ENCODE measurements at places on chromosomes 5 and 9. TPM values are rescaled to one million over a fixed set of nuclear protein-coding genes. Genes with fewer than 3 reads are reported as not detected.

DNA sequence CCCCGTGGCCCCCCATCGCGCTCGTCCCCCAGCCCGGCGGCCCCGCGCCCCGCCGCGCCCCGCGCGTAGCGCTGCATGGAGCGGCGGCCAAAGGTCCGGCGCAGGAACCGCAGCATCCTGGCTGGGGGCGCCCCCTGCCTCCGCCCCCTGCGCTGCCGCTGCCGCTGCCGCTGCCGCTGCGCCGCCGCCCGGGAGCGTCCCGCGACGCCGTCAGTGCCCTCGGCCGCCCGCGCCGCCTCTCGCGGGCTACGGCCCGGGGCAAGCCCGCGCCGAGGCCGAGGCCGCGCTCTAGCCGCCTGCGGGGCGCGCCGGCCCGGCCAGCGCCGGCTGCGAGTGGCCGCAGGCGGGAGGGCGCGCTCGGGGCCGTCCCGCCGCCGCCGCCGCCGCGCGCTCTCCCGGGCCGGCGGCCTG lies 523 bp downstream of the EPB41L4B start:
- peak; percentile 50 for DNase-seq

DNA sequence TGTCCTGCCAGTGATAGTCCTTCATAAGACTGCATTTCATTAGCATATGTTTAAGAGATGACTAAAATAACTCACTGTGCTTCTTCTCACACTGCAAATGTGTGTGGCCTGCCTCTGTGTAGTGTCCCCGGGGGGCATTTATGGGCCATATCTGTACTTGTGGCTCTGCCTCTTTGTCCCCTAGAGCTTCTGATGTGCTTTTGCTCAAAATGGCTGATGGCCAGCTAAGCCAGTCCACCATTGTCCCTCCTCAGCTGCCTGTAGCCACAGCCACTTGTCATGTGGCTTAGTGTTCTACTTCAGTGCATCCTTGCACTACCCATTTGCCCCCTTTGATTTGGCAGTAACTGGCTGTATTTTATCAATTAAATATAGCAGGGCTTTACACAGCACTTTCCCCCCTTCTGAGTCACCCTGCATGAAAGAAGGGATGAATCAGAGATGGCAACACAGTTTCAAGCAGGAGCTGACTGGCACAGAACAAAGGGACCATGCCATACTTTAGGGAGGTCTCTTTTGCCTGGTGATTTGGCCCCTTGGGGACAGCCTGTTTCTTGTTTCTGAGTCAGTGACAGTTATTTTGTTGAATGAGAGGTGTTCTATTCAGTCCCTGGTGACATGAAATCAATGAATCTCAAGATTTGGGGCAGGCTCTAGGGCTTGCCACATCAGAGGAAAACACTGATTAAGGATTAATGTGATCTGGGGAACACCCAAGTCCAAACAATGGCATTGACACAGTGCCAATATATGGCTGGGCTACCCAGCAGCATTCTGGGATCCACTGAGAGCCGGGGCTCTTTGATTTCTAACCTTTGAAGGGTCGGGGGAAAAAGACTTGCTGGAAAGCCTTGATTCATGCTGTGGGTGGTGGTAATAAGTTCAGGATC lies 245.5 kb downstream of the SMARCA2 start:
- DNase-seq: peak; percentile 19

LVRN gene
- 0.59 TPM for total RNA-seq

GRCh38 chr5:107570805-107571531 lies 99.8 kb downstream of the EFNA5 start:
- DNase-seq: no peak

DNA sequence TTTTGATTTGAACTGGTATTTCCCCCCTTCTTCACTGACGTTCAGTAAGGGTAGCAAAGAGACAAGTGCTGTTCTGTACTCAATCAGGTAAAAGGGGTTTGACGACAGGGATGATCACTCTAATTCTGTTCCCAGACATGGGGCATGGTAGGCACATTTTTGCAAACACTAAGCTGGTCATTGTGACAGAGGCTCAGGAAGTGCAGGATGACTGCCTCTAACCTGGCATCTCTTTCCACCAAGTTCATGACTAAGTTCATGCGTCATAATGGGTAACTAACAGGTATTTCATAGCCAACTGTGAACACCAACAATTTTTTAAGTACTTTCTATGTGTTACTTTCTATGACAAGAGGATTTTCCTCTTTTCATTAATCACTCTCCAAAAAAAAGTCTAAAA lies 166.5 kb downstream of the MAPKAP1 start:
- no peak for DNase-seq

- DNase-seq: no peak
Observed at GRCh38 chr5:122844136-122844909, 1.1 kb upstream of the SNX24 start.

DNA sequence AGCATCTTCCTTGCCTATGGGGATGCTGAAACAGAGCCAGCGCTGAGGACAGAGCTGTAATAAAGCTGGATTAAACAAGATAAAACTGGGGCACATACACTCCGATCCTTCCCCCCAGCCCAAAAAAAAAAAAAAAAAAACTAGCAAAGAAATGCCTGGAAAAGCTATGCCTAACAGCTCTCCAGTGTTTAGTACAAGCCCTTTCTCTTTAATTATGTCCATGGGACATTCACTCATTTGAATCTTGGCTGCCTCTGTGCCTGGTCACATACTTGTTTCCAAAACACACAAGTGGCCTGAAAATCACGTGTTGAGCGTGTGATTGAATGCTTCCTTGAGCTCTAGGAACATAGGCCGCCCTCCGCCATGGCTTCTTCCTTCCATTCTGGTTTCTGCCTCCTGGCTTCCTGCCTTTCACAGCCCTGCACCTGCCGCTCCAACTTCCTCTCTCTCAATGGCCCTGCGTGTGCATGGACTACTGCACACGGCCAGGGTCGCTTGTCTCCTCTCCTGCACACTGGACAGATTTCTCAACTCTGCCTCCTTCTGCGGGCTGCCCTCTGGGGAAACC lies 111.0 kb upstream of the RETREG1 start:
- DNase-seq: peak; percentile 20

DNA sequence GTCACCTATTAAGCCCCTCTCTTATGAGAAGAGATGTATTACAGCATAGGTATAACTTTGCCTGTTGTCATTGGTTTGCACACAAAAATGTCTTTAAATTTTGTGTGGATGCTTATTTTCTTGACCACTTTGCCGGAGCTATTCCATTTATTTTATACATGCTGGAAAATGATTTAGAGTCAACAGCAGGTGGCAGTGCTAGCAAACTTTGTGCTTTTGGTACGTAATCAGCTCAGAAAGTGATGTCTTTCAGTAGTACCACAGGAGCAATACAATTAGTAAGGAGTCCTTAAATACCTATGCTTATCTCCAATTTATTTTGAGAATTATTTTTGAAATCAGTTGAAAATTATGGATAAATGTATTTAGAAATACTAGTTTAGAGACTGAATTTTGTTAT lies 19.8 kb upstream of the NUDT12 start:
- peak; percentile 31 for DNase-seq

LEAP2 gene
- total RNA-seq: 2.5 TPM

DNA sequence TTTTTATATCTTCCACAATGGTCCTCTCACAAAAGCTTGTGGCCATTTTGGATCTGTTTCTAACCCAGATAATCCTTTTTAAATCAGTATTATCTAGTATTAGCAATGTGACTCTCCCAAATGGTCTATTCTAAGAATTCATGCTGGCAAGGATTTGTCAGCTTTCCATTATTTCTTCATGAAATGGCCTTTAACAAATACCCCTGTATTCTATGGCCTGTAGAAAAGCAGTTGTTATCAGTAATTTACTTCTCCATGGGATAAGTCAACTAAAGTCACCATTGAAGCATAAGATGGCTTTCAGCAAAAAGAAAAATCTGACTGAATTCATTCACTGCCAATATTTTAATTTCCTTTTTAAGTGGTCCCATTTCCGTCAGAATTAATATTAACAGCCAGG lies 346.4 kb upstream of the FAM174A start:
- no peak for DNase-seq

DNA sequence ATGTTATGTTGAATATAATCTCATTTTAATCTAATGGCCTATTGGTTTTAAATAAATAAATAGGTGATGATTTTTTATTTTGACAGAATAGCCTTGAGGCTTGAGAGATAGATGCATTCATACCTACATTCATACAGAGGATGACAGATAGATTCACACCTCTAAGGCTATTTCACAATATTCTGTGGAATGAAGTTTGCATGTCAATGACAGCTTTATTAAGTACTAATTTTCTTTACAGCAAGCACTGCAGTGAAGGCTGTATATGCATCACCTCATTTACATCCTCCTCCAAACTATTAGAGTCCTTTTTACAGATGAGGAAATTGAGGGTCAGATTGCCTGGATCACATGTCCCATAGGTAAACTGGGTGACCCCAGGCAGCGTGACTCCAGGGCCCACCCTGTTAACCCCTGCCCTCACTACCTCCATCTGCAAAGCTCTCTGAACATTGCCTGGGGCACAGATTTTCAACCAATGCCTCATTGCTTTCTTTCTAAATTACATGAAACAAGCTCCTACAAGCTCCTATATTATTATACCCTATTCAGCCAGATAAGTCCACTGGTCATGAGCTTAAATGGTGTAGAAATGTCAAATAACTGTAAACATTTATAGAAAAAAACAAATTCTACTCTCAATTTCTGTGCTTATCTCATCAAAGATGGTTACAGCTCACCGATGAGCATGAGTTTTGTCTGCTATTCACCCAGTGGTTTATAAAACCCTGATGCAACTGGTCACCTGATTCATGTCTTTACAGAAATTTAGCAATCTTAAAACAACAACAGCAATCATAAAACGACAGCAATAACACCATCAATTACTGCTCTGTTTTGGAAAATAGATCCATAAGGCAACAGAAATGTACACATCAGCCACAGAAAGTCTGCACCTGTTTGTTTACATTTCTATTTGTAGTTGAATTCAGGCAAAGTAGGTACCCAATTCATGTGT lies 338.0 kb downstream of the NSG2 start:
- DNase-seq: no peak

DNA sequence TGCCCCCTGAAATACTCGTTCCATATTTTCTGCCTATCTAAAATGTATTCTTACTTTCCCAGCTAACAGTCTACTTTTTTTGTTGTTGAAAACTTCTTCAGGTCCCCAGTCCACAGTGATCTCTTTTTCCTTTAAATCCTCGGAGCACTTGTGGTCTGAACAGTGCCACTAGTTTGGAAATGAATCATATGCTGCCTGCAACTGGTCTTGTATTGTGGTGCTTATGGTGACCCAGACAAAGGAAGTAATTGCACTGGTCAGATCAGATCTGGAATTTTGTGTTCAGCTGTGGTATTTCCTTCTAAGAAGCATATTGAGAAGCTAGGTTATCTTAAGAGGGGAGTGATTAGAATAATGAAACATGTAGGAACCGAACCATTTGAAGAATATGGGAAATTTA lies 2.9 kb downstream of the UNC13B start:
- DNase-seq: no peak

- DNase-seq: no peak
Observed at GRCh38 chr5:172050080-172050479, 43.6 kb upstream of the FBXW11 start.

Data from glutamatergic neuron (in vitro differentiated cells).